ENCODE measurements at places on chromosomes 2 and 18.

DNA sequence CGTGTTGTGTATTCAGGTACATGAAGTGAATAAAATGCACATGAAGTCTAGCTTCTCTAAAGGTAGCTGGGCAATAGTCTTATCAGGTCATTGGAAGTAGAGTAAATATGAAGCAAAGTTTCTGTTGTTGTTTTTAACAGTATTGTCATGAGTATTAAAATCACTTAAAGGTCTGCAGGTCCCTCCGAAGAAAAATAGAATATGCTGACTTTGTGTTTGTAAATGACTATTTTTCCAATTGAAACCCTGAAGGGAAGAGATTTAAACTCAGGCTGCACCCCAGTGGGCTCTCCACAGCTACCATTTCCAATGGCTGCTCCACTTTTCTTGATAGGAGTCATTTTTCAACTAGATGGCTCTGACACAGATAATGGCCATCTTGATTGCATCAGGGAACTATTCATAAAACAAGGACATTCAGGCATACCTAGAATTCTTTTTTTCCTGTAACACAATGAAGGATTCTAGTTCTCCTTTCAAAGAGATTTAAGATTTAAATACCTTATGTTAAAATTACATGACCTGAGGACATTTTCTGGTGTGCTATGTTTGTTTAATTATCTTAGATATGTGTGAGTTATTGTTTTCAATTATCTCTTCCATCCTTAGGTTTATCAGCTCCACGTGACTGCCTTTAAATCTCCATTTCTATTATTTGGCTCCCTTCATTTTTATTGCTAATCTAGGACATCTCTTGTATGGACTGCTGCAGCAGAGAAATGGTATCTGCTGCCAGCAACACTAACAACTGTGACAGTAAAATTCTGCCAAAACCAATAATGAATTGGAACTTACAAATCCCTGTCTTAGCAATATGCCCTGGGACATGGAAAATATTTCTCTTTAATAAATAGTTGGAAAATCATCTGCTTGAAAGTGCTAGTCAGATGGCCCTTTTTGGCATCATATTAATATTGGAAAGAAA lies 149.2 kb upstream of the NOSTRIN start:
- no peak for DNase-seq

DNA sequence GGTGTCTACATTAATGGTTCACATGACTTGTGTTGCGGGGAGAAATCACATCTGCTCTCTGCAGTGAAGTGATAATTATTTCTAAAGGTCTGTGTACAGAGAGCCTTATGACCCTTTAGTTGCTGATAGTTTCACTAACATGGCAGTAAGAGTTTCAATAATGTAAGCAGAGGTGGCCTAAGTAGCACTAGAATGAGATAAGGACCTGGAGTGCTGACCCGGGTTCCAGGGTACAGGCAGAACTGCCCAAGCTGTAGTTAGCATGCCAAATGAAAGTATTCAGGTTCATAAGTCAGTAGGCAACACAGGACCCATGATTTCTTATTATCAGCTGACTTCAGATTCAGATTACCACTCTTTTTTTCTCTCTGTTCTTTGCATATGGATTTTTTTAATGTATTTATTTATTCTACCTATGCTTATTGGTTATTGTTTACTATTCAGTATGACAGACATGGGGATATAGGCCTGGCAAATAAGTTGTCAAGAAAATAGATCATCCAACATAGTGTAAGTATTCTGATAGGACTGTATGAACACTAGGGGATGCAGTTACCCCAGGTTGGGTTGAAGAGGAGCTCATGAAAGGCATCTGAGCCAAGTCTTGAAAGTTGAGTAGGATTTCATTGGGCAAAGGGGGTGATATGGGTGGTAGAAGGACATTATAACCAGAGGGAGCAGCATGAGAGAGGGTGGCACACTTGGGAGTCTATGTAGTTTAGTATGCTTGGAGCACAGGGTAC lies 105.2 kb downstream of the CCDC85A start:
- no peak for DNase-seq

- DNase-seq: no peak
These were observed 94.9 kb downstream of the NETO1 start for GRCh38 chr18:72772916-72773315.

DNA sequence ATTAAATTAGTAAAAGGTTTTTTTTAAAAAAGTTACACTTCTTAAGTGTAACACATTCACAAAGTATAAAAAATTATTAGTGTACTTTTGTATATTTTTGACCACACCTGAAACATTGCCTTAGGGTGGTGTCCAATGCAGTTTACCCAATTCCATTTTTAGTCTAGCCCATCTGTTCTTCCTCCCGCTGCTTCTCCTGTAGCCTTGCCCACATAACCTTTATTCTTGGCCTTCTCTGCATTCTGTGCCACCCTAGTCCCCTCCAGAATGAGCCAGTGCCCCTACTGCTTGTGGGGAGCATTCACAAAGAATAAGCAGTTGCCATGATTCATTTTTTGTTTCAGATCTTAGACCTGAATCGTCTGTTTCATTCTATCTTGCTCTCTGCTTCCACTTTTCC lies 78.4 kb upstream of the MYT1L start:
- no peak for DNase-seq

GRCh38 chr2:123165616-123166015 lies 859.5 kb upstream of the CNTNAP5 start:
- no peak for DNase-seq

DNA sequence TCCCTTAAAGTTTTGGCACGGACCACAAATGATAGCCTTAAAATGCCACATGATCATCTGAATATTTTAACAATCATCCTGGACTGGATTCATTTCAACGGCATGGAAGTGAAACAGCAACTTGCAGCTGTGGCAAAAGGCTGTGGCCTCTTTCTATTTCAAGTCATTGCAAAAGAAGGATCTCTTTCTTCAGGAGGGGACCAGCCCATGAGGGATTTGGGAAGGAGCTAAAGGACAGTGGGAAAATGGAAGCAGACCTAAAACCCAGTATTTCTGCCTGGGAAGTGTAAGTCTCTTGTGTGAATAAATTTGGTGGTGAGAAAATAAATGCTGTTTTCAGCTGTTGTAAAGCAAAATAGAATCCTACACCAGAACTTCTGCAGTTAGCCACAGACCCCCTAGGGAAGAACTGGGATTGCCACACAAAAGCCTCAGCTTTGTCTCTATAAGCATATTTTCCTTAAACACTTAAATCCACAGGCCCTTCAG lies 107.3 kb upstream of the ZFP36L2 start:
- no peak for DNase-seq

GRCh38 chr2:74267068-74267467 lies 68.7 kb downstream of the MTHFD2 start:
- no peak for DNase-seq

GRCh38 chr2:135219226-135219625 lies 167.1 kb downstream of the RAB3GAP1 start:
- DNase-seq: no peak

DNA sequence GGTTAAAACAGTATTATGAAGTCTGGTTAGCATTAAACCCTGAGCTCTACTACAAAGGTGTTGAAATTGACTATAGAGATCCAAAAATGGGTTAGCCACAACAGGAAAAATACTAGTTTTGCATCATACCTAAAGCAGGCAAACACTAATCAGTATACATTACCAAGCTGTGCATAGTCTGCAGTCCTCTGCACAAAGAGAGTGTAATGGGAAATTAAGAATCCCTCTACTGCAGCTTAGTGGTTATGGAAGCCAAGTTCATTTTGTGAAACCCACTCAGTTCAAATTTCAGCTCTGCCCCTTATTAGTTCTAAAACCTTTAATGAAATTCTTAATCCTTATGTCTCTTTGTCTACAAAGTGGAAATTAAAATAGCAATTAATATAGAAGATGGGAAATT lies 192.1 kb downstream of the MBD2 start:
- no peak for DNase-seq

- no peak for DNase-seq
These were observed 287.3 kb upstream of the REV1 start for GRCh38 chr2:99776906-99777646.

- DNase-seq: no peak
These were observed 60.4 kb downstream of the C2orf76 start for GRCh38 chr2:119306196-119306590.

GRCh38 chr2:9251154-9252001 lies 44.8 kb downstream of the ASAP2 start:
- DNase-seq: no peak

DNA sequence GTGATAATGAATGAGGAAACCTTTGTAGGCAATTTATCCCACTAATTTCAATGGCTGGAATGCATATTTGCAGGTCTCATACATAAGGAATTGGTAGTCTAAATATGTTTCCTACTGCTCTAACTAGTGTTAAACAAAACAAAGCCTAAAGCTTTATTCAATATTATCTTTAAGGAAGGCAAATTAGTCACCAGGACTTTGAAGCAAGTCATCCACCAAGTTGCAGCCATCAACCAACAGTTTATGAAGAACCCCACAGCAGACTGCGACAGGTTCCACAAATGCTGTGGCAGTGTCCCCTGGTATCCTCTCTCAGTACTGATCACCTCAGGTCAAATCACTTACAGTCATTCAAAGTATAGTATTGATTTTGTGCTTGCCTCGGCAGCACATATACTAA lies 181.5 kb upstream of the ZFP36L2 start:
- no peak for DNase-seq

DNA sequence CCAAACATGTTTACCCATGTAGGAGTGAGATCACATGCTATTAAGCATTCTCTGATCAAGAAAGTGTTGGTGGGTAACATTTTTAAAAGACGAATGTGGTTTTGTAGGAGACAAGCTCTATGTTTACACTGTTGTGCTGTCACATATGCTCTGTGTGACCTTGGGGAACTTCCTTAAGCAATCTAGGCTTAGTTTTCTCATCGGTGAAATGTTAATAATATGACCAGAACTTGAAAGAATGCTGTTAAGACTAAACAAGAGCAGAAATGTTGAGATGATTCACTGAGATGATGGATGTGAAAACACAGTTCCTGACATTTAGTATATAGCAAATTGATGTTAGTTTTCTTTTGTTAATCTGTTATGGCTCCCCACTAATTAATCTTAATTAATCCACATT lies 860.9 kb upstream of the CNTNAP5 start:
- no peak for DNase-seq
